ENCODE measurements at places on chromosomes 12 and 14.

DNA sequence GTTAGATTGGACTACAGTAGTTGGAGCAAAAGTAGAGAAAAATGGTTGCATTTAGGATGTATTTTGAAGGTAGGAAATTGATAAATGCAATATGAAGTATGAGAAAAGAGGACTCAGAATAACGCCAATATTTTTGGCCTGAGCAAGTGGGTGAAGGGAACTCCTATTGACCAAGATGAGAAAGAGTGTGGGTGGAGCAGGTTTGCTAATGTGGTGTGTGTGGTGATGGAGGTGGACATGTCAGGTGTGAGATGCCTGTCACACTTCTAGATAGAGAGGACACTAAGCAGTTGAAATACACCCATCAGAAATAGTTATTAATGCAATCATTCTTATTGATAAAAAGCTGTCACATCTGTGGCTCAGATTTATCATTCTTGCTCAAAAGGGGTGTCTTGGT is 7.3 kb downstream of the GUCY2C start:
- no peak for DNase-seq

DNA sequence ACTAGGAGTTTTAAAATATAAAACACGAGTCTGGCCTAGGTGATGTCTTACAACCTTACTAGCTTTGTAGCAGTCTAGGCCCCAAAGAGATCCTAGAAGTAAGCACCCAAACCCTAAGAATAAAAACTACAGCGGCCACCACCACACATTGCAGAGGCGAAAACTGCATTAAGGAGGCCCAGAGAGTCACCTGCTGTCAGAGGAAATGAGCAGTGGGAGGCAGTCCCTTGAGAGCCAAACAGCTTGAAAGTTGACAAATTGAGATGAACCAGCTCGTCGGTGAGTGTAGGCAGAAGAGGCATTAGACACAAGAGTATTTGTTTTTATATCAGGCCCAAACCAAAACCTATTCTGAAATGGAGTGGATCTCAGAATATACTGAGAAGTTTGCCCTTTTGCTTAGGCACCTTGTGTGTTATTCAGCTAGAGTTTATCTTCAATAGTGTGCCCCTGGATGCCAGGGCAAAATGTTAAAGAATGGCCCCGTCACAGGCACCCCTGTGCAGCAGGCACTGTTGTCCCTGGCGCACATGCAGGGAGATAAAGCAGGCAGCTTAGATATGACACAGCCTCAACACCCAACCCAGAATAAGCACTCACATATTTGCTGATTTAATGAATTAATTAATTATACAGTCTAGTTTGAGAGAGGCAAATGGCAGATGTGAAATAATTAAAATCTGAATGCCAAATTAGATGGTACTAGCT is 56.7 kb downstream of the TTC7B start:
- DNase-seq = no peak

- no peak for DNase-seq
Observed at GRCh38 chr12:122891661-122892525, 4.0 kb downstream of the VPS37B start.

DNA sequence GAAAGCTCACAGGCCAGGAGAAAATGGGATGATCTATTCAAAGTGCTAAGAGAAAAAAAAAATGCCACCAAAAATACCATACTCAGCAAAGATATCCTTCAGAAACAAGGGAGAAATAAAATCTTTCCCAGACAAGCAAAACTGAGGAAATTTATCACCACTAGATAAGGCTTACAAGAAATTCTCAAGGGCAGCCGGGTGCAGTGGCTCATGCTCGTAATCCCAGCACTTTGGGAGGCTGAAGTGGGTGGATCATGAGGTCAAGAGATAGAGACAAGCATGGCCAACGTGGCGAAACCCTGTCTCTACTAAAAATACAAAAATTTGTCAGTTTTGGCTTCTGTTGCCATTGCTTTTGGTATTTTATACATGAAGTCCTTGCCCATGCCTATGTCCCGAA is 48.2 kb downstream of the CRY1 start:
- no peak for DNase-seq

DNA sequence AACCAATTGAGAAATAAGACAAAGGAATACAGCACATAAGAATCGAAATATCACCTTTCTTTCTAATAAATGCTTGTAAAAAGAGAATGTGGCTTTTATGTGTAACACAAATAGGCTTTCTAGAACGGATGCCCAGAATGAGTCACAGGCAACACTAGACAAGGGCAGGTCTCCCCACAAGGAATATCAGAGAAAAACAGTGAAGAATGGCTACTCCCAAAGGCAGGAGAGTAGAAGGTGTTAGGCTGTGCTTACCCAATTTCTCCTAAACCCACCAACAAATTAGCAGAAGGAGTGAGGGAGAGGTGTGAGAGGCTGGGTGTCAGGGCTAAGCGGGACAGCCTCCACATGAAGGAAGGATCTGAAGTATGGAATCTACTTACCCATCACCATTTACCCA is 55.2 kb downstream of the GALNT4 start:
- DNase-seq = no peak

GRCh38 chr12:91772411-91772810 is 373.2 kb downstream of the BTG1 start:
- no peak for DNase-seq
